ENCODE measurements at places on chromosomes 3 and 15.

DNA sequence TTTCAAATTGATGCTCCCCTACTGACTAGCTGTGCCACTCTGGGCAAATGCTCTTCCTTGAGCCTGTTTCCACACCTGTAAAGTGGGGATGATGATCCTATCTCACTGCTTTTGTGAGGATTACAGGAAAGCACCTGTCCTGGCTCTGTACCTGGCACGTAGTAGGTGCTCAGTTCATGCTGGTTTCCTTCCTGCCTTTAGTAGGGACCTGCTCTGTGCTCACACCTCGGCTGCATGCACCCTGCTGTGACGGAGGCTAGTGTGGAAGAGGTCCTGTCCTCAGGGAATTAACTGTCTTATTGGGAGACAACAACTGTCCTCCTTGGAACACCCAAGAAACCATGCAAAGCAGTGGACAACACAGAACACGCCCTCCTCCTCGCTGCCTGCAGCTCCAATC is 61.8 kb downstream of the RPL39L start:
- DNase-seq, result no peak

- no peak for DNase-seq
These were observed 96.1 kb downstream of the STAC start for GRCh38 chr3:36476286-36476942.

- DNase-seq, result no peak
These were observed 105.6 kb upstream of the HES1 start for GRCh38 chr3:194030372-194030771.

- DNase-seq, result no peak
These were observed 162.5 kb downstream of the FNDC3B start for GRCh38 chr3:172201870-172202236.

DNA sequence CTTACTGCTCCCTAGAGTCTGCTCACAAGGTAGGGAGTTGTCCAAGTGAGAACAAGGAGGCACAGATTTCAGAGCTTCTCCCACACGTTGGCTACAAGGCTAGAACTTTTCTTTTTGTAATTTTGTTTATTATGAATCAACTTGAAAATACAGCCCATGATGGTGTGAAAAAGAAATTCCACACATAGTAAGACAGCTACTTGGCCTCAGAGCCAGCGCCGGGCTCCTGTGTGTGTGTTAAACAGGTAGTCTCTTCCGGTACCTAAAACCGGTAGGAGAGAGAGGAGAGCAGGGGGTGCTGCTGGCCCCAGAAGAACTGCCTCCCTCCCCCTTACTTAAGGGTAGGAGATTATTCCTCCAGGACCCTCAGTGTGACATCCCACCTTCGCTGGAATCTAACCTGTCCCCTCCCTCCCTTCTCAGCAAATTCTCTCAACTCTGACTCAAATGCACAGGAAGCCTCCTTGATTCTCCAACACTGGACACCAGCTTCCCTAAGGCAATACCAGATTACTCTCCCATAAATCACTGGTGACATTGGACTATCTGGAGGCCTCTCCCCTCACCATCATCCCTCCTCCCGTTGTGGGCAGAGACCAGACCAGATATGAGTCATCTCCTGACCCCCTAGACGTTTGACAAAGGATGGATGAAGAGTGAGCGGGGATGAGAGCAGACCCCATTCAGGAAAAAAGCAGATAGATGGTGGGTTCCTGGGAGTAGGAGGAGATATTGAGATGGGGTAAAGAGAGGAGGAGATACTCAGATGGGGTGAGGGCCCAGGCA is 4.5 kb upstream of the IP6K1 start:
- DNase-seq, result no peak

DNA sequence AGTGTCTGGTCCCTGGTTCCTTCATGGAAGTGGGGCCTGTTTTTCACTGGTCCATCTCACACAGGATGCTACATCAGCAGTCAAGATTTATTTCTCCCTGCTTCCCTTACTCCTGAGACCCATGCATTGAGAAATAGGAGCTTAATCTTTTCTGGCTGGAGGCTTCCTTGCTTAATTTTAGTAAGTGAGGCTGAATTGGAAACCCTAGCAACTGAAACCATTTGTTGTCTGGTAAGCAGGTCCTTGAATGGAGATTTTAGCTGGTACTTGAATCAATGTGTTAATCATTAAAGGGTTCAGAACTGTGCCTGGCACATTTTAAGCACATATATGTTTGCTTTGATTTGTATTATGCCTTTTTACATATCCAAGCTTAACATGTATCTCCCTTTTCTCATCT is 20.2 kb upstream of the MEF2A start:
- DNase-seq, result no peak

- DNase-seq, result no peak
These were observed 140.2 kb downstream of the GBE1 start for GRCh38 chr3:81621277-81621676.

GRCh38 chr3:36954452-36955134 is 9.7 kb upstream of the TRANK1 start:
- no peak for DNase-seq

DNA sequence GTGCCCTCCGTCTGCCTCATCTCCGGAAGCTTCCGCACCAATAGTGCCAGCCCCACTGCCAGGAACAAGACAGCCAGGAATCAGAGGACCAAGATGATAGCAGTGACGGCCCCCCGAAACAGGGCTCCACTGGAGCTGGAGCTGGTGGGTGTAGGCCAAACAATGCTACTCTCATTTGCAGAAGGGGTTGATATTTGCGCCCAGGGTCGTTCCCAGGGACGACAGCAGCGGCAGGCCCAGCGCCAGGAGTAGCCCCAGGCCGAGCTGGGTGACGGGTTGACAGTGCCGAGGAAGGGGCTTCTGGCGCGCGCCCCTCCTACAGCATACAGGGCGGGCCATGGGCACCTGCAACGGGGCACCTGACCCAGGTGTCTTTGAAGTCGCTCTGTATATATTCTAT is 301.4 kb downstream of the CNTN6 start:
- DNase-seq, result no peak

DNA sequence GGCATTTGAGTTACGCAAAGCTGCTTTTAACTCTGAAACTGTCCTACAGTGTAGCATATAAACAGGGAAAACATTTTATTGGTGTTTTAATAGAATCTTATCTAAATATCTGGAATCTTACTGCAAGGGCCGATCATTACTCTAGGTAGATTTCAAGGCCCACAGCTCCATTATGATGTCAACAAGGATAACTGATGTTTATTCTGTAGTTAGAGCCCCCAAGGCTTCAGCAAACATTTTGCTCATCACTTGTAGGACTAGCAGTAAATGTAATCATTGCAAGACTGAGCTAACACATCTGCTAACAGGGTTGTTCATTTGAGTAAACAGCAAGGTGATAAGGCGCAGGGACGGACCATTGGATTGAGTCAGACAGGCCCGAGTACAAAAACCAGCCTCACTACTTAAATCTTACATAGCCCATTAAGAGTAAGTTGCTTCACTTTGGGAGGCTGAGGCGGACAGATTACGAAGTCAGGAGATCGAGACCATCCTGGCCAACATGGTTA is 332.5 kb upstream of the TPRG1 start:
- no peak for DNase-seq

DNA sequence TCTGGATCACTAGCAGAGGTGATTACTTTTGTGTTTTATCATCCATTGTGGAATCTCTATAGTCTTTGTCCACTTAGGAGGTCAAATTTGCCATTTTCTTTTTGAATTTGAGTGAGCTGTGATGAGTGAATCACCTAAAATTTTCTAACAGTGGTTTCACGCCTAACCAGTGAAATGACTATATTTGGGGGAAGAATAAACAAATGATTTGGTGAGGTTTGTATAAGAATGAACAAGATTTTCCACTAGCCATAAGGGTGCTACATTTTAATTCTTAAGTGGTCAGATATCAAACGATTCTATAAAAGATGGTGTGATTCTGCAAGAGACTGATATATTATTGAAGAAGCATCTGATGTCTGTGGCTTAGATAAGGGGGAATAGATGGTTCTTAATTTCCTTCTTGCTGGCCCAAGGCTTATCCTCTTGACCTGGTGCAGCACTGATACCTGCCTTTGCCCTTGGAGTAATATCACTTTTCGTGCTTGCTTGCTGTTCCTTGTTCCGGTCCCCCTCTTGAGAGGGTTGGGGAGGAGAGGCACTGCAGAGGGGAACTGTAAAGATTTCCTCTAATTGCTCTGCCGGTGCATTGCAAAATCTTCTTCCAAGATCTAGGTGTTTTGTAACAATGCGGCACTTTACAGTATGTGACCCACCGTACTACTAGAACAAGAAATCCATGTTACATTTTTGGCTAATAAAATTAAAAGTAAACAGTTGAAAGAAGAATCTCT is 14.5 kb downstream of the C3orf20 start:
- no peak for DNase-seq

- DNase-seq, result no peak
These were observed 562 bp downstream of the TCTA start for GRCh38 chr3:49412632-49413337.

DNA sequence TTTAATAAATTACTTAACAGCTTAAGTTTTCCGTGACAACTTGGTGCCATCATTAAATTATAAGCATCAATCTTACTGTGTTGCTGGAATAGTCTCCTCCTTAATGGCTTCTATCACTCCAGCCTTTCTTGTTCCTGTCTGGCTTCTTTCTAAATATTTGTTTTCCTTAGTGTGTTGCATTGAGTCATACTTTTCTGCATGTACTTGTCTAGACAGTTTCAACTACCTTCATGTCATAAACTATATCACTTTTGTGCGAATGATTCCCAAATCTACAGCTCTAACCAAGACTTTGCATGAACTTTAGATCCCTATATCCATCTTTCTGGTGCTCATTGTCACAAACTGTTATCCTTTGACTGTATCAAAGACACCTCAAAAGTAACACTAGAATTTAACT is 78.4 kb downstream of the AKAP13 start:
- no peak for DNase-seq

GRCh38 chr3:156455839-156456238 is 99.1 kb downstream of the SSR3 start:
- no peak for DNase-seq

DNA sequence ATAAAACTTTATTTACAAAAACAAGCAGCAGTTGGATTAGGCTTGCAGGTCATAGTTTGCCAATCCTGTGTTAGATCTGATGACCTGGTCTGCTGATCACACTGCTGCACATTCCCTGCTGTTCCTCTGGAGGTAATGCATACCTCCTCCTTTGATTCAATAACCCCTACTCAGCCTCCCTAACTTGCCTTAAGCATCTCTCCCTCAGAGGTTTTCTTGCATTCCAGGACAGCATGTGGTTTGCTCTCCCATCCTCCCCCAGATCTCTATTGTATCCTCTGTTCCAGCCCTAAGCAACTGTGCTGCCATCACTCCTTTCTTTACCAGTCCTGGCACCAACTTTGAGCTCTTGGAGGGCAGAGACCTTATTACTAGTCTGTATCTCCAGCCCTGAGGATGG is 63.4 kb downstream of the CACNA2D3 start:
- no peak for DNase-seq

- no peak for DNase-seq
These were observed 1.7 kb downstream of the SLMAP start for GRCh38 chr3:57757642-57758297.

DNA sequence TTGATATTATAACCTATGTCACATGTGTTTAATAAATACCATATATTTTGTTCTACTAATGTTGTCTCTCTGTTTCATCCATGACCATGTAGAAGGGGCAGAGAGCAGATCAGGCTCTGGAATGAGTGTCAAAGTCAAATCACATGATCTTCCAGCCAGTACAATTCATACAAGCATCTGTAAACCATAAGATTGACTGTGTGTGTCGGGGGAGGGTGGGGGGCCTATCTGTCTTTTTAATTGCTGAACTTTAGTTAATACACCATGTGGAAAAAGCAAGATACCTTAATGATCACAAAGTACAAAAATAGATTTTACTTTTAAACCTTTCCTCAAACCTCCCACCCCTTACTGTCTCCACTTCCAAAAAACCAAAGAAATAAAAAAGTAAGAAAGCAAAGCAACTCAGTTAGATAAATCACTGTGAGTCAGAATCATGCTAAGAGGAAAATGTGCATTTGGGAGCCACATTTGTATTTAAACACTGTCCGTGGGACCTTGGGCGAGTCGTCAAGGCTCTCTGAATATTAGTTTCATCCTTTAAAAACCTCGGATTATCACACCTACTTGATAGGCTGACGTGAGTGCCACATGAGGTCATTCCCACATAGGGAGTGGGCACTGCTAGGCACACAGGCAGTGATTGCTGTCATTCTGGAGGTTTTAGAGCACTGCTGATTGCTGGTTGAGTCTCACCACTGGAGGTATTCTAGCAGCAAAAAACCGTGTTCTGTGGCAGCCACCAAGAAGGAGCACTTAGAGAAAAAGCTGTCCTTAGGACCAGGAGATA is 21.0 kb upstream of the POLR2M start:
- no peak for DNase-seq

DNA sequence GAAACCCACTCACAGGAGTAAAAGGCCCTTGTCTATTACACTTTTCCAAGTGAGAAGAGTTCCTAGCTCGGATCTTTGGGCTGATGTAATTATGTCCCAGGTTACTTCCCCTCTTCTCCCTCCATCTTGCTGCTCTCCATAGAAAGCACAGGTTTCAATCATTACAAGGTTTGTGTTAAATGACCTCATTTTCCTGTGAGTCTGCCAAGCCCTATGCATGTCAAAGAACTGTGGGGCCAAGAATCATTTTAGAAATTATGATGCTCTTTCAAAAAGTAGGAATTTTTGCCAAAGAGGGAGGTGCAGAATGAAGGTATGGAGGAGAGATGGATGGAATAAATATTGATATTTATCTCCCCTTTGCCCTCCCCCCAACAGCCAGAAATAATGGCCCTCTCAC is 129.3 kb upstream of the TPM1 start:
- DNase-seq, result no peak

- DNase-seq, result no peak
These were observed 75.4 kb upstream of the PLAAT1 start for GRCh38 chr3:193165431-193166120.

DNA sequence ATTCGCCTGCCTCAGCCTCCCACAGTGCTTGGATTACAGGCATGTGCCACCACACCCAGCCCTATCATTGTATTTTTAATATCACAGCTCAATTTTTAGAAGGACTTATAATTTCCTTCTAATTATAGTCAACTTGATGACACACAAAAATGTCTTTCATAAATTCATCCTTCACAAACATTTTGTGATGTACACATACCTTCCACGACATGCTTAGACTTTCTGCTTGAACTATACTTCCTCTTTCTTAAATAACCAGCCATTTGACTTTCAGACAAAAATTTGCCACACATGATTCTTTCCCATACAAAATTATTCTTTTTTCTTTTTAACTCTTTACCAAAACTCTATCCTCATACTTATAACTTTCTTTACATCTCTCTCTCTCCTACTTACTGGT is 48.4 kb upstream of the CCK start:
- DNase-seq, result no peak

GRCh38 chr3:106512846-106513245 is 644.0 kb upstream of the CBLB start:
- DNase-seq, result no peak

Measured in stimulated activated CD8-positive, alpha-beta memory T cell treated with anti-CD3 and anti-CD28 coated beads, Interleukin-12 subunit alpha, Interleukin-12 subunit beta, amount 100 ng/mL, for 1 hour (primary cell).